ENCODE measurements at places on chromosomes 3 and 15.

- no peak for DNase-seq
Measured at GRCh38 chr15:84603630-84604379, 3.0 kb downstream of the ZSCAN2 start.

- DNase-seq, result no peak
Measured at GRCh38 chr15:72318408-72318942, 1.5 kb downstream of the CELF6 start.

GRCh38 chr15:41958002-41958420 is 14.3 kb downstream of the EHD4 start:
- DNase-seq, result no peak

- DNase-seq, result no peak
Measured at GRCh38 chr3:169344465-169344864, 319.0 kb downstream of the MECOM start.

DNA sequence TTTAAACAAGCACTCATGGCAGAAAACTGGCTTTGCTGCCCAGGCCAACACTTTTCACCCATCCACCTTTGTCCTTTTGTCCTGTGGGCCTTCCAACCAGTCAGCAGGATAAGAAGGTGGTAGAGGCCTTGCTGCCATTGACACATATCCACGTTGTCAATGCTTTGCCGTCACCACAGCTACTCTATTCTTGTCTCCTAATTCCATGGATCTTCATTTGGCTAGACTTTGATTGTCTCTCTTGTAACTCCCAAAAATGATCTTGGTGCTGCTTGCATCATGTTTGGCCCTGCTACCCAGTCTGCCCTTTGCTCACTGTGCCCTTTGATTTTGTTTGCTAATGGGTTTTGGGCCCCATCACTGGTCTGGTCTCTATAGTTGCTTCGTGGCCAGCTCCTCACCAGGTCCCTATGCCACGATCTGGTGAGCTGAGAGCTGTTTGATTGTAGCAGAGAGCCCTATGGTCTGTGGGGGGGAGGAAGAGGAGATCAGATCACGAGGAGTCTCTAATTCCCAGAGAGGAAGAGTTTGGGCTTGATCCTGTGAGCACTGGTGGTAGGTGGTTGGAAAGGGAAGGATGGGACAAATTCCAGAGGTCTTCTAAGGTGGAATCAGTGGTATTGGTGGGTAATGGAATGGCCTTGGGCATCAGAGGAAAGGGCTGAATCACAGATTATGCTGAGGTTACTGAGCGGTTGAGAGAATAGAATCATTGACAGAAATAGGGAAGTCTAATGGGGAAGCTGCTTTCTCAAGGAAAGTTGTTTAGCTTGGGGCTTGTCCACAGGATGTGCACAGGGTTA is 40.3 kb downstream of the ABHD2 start:
- DNase-seq, result no peak

DNA sequence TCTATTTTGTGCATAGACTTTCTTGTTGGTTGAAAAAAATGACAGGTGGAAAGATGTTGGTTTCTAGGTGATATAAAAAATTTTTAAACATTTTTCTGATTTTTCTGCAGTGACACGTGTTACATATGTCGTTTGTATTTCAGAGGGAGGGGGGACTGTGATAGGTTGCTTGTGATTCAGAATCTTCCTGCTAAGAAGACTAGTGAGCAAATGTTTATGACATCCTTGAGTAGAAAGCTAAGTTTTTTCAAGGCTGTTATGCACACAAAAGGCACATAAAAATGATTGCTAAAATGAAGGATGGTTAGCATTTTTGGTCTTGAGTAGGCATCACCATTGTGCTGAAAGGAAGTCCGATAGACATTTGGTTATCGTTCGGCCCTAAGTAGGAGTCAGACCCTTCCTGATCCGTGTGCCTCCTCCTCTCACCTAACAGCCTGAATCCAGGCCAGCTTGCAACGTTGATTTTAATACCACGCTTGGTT is 1.5 kb downstream of the ZNF639 start:
- no peak for DNase-seq

DNA sequence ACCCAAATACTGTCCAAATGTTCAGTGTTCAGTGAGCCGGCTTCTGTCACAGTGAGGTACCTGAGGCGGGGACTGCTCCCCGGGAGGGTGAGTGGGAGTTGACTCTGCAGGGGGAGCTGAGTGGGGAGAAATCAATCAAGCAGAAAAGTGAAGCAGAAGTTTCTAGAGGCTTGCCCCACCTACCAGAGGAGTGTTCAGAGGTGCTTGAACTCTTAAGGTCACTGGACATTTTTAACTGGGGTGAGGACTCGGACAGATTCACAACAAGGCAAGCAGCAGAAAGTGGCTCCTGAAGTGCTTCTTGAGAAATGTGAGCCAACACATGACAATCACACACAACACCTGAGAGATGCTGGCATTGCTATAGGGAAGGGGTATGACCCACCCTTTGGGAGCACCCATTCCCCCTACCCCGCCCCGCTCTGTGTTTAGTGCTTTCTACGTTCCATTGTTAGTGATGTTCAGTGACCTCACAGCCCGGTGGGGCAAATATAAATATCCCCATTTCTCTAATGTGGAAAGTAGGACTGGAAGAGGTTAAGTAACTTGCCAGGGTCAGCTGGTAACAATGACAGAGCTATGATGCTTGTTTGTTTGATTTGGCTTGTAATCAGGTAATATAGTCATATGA is 48.6 kb upstream of the AKAP13 start:
- DNase-seq, result no peak

DNA sequence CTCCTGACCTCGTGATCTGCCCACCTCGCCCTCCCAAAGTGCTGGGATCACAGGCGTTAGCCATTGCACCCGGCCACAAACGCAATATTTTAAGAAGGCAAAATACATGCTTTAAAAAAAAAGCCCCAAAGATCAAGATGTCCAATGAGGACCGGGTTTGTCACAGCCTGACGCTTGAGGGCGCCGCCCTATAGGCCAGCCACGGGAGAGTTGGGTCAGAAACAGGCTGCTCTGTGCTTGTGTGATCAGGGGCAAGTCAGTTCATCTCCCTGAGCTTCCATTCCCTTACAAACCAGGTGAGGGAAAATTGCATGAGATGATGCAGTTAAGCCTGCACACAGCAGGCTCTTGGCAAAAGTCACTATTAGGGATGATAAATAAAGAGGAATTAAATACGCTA is 23.9 kb downstream of the FAM174B start:
- DNase-seq, result no peak

DNA sequence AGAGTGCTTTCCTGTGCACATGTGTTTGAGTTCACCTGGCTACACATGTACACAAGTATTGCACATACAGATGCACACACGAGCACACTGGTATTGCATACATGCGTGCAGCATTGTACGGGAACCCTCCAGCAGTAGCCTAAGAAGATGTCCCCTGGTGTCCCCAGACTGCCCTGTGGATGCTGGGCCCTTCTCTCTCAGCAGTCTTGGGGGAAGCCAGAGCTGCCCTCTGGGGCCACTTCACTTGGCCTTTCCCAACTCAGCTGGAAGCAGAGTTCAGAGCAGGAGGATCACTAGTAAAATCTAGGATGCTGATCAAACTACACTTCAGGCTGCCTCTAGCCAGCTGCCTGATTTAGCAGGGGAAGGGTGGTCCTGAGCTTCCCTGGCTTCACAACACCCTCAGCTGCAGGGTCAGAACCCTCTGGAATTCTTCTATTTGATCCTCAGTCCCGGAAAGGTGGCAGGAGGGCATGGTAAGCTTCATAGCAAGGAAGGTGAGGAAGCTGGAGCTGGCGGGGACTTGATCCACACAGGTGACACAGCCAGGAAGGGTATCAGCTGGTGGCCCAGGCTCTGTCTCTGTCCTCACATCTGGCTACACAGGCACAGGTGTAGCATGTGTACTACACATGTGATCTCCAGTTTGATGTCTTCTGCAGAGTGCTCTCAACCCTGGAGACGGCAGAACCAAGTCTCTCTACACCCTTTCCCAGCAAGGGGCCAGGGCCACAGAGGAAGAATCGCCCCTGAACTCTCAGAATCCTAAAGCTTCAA is 36.5 kb downstream of the KLF15 start:
- no peak for DNase-seq

- DNase-seq, result no peak
Measured at GRCh38 chr15:50256188-50257041, 9.1 kb downstream of the HDC start.

- DNase-seq, result no peak
Measured at GRCh38 chr15:23436421-23436820, 10.6 kb downstream of the GOLGA6L2 start.
